ENCODE measurements at places on chromosomes 6 and 20.

DNA sequence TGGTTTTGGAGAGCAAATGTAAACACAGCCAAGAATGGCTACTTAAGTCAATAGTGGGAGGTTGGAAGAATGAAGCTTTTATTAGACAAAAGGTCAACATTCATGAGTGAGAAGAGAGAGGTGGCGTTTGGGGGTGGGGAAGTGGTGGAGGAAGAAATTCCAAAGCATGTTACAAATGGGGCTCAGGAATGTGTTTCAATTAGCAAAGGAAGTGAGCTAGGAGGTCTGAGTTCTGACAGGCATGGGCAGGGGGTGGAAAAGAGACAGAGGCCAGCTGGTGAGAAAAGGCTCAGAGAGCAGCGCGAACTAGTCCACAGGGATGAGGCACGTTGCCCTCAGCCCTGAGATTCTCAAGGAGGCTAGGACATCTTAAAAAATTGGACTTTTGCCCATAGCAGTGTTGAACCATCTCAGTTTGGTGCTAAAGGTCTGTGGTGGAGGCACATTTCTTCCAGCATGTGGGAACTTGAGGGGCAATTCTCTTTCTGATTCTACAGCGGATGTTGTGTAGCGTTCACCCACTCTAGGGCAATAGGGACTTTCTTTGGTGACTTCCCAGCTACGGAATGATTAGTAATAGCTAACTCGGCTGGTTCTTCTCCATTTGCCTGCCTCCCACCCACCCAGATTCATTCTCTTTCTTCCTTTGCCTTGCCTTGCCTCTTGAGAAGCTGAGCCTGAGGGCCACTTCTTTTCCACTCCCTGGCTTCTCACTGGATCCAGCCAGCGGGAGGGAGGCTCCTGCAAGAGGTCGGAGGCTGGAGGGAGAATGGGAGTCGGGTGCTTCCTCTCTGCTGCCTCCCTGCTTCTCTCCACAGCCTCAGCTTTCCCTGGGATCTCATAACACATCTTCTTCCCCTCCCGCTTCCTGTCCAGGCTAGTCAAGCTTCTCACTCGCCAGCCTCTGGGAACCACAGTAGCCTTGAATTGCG, 45.1 kb upstream of the NEDD9 start:
- no peak for DNase-seq

DNA sequence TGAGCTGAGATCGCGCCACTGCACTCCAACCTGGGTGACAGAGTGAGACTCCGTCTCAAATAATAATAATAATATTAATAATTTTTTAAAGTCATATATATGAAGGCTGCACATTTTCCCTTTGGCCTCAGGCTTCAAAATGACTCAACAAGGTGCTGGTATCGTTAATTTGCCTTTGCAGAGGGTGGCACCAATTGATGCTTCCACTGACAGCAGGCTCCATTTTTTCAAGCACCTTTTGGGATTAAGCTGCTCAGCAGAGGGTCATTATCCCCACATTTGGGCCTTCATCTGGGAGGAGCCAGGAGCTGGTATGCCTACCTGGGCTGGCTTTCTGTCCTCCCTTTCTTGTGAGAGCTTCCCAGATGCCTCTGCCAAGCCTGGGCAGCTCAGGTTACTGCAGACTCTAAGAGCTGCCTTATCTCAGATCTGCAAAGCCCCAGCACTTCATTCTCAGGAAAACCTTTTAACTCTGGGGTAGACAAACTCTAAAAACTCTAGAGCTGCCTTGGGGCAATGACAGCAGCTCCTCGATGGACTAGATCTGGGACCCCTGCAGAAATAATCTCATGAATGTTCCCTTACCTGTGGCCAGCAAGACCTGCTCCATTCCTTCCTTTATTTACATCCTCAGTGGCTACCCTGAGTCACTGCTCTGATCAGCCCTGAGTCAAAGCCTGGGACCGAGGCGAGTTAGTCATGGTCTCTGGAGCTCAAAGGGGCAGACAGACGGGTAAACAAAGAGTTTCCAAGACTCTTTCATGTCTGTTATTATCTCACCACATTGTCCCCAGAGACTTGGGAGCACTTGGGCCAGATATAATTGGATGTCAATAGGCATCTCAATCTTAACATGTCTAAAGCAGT, 80.0 kb upstream of the EYA2 start:
- DNase-seq: no peak

DNA sequence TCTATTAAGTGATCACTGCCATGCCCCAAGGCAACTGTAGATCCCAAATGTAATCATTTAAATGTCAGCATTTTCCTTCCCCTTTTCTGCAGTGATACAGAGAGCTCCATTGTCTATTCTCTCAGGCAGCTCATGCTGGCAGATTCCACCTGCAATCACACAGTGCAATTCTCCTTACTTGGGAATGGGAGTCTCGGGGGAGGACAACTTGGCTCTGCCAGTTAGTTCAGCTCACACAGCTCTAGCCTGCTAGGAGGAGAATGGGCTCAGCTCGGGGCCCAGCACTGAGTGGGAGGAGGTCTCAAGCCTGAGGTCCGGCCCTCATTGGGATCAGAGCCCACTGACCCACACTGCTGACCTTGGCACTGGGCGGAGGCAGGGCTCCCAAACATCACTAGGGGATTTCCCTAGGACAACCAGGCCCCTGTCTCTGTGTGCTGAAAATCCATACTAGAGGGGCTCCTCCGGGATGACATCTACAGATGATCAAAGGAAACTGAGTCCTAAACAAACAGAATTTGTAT, 109.2 kb upstream of the ASF1A start:
- no peak for DNase-seq

- no peak for DNase-seq
Observed at GRCh38 chr6:45990162-45990561, 25.5 kb downstream of the CLIC5 start.

DNA sequence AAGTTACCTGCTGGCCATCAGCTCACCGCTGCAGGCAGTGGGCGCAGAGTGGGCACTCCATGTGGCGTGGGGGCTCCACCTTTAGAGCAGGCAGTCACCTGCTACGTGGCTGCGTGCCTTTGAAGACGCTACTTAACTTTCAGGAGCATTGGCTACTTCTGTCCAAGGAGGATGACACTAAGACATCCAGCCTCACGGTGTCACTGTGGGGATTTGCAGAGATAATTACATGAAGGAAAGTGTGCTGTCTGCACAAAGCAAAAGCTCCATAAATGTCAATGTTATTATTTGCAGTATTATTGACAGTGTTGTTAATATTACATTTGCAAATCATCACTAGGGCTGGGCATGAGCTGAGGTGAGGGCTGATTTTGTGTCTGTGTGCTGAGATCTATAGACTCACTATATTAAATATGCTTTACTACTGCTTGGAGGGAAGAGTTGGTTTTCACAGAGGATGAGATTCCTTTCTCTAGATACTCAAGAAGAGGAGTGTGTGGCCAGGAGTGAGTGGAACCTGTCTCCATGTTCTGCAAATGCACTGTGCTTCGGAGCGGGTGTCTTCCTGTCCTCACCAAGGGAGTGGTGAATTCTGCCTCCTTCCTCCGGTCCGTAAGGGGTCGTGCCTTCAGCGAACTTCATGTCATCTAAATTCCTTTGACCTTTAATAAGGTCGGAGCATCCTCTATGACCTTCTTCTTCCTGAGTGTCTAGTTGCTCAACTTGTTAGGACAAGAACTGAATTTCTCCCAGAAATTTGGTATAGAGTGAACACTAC, 165.8 kb upstream of the SYNDIG1 start:
- no peak for DNase-seq

DNA sequence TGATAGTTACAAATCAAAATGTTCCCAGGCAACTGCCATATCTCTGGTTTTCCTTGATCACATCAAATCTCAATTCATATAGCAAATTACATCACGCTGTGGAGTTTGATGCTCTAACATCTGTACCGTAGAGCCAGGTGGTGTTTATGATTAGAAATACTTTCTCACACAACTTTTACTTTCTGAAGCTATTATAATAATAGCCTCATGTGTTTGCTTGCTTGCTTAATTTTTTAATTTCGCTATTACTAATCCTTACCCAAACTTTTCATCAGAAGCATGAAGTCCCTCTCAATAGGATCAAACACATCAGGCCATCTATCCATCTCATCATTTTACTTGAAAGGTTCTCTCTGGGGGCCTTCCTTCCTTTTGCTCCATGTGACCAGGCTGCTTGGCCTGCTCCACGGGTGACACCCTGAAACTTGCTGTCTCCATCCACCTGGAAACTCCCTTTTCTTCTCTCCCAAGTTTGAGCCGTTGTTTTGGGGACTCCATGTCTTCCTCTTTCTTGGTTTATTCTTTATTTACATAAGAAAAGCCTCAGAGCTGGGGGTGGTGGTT, 75.4 kb downstream of the ADAT2 start:
- no peak for DNase-seq

GRCh38 chr6:131778169-131778568, 29.7 kb upstream of the ENPP1 start:
- no peak for DNase-seq

- peak; percentile 32 for DNase-seq
Observed at GRCh38 chr20:32040142-32040953, 11.7 kb upstream of the HCK start.

GRCh38 chr6:45677381-45678284, 299.9 kb upstream of the SUPT3H start:
- no peak for DNase-seq

GRCh38 chr20:58436868-58437645, 48.0 kb downstream of the VAPB start:
- no peak for DNase-seq
